HT1080 (cell line): ENCODE measurements at places on chromosomes 6 and 20. TPM values are rescaled to one million over a fixed set of nuclear protein-coding genes. Genes with fewer than 3 reads are reported as not detected.

GRCh38 chr6:33654831-33655554 is 33.9 kb downstream of the ITPR3 start:
- DNase-seq, result no peak

GRCh38 chr20:59004763-59005522 is 2.1 kb downstream of the CTSZ start:
- DNase-seq, result no peak

The DEFB124 gene
- not detected in 2 replicates for total RNA-seq

The COL9A1 gene
- total RNA-seq, result not detected in 2 replicates

GRCh38 chr20:52926505-52926904 is 45.7 kb upstream of the TSHZ2 start:
- no peak for DNase-seq
